ENCODE measurements at places on chromosomes 13 and 19.
A peak's percentile ranks its signal among the peaks of the same experiment; 100 is the strongest.

DNA sequence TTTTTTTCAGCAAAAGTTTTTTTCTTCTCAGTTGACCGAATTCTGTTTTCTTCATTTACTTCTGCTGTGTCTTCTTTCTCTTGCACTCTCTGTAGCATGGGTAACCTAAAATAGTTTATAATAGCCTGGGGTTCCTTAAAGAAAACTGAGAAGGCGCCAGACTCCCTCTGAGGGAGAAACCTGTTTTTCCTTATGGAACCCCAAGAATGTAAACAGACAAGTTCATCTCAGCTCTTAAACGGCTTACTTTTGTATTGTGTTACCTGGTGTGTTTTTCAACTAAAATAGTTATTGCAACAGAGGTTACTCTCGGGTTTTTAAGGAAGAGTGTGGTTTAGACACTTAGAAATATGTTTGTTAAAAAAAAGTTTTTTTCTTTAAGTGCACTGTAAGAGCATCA is 23.8 kb upstream of the TM9SF2 start:
- DNase-seq, result no peak

GRCh38 chr13:43760257-43760656 is 26.5 kb downstream of the ENOX1 start:
- no peak for DNase-seq

DNA sequence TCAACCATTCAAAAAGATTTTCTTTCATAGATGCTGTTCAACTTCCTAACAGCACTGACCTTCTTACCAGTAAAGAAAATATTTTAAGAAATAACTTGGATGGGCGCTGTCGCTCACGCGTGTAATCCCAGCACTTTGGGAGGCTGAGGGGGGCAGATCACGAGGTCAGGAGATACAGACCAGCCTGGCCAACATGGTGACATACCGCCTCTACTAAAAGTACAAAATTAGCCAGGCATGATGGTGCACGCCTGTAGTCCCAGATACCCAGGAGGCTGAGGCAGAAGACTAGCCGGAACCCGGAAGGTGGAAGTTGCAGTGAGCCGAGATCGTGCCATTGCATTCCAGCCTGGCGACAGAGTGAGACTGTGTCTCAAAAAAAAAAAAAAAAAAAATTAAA is 865.7 kb upstream of the SLC10A2 start:
- DNase-seq, result no peak

- no peak for DNase-seq
These were observed 3.0 kb upstream of the LGALS14 start for GRCh38 chr19:39701291-39701690.

DNA sequence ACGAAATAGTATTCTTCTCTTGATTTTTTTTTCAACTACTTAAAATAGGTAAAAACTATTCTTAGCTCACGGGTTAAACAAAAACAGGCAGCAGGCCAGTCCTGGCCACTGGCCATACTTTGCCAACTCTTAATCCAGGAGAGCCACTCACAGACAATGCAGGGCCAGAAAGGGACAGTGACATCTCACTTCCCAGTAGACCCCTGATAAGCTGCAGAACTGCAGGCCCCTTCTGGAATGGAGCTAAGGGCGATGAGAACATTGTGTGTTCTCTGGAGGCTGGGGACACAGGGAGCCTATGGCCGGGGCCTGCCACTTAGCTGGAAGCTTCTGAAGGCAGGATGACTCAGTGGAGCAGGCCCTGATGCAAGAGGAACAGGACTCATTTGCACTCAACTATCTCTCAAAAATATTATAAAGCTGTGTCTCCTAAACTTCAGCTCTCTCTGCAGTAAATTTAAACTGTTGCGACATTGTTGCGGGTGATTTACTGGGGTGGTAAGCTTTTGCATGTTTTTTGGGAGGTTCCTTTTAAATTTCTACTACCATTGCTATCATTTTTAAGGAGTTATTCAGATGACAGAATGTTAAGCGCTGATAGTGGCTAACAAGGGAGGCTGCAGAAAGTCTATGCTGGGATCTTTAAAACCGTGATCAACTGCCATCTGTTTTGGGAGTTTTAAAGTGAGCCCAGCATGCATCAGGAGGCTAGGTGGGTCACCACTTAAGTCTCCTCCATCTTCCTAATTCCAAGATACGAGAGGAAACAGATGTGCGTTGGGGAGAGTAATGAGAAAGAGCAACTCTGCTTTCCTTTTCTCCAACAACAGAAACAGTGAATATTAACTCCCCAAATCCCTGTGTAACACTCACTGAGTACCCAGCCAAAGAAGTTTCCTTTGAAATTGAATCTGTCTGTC is 33.2 kb upstream of the KATNAL1 start:
- DNase-seq, result peak; percentile 76

DNA sequence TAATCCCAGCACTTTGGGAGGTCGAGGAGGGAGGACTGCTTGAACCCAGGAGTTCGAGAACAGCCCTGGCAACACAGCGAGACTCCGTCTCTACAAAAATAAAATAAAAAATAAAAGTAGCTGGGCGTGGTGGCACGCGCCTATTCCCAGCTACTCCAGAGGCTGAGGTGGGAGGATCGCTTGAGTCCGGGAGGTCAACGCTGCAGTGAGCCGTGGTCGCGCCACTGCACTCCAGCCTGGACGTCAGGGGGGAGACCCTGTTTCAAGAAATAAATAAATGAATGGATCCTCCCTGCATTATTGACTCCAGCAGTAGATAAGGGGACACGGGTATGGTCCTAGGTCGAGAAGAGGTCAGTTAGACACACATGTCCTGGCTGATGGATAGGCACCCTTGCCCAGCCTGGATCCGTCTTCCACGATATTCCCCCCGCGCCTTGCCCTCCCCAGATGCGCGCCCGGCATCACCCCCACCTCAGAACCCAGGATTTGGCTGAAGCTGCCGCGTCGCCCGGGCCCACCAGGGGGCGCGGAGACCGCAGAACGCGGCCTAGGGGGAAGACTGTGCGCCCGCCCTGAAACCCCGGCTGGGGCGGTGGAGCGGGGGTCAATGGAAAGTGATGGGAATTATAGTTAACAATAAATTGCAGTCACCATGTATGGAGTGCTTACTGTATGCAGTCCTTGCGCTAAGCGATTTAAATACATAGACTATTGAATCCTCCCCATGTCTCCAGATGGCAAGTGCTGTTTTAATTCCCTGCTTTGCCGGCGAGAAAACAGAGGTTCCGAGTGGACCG is 2.1 kb upstream of the HOOK2 start:
- DNase-seq, result peak; percentile 86

- DNase-seq, result no peak
These were observed 28.4 kb downstream of the ZNF844 start for GRCh38 chr19:12092956-12093355.

GRCh38 chr19:35738021-35738886 is 4.0 kb downstream of the IGFLR1 start:
- DNase-seq, result no peak

DNA sequence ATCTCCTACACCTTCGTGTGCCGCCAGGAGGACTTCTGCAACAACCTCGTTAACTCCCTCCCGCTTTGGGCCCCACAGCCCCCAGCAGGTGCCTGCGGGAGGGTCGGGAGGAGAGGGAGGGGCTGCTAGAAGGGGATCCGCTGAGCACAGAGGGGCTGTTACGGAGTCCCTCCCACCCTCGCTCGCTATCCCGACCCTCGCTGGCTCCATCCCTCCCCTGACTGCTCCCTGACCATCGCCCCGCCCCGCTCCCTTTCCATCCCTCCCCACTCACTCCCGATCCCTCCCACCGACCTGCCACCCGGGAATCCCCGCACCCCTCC is 780 bp downstream of the CD177 start:
- no peak for DNase-seq

GRCh38 chr13:75544681-75545330 is 4.8 kb upstream of the UCHL3 start:
- DNase-seq, result no peak

DNA sequence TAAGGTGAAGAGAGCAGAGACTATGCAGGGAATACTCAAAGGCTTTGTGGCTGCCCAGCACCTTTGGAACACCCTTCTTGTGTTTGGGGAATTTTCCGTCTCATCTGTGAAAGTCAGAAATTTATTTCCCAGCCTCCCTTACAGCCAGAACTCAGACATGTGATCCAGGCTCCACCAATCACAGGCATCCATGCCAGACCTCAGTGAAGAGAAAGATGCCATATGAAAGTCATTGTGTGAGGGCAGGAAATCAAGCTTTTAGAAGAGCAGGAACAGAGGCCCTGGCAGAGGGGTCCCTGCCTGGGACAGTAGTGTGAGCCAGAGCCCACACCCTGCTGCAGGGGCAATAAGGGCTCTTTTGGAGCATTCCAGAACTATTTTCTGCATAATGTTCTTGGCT is 12.1 kb downstream of the CCDC70 start:
- DNase-seq, result no peak

DNA sequence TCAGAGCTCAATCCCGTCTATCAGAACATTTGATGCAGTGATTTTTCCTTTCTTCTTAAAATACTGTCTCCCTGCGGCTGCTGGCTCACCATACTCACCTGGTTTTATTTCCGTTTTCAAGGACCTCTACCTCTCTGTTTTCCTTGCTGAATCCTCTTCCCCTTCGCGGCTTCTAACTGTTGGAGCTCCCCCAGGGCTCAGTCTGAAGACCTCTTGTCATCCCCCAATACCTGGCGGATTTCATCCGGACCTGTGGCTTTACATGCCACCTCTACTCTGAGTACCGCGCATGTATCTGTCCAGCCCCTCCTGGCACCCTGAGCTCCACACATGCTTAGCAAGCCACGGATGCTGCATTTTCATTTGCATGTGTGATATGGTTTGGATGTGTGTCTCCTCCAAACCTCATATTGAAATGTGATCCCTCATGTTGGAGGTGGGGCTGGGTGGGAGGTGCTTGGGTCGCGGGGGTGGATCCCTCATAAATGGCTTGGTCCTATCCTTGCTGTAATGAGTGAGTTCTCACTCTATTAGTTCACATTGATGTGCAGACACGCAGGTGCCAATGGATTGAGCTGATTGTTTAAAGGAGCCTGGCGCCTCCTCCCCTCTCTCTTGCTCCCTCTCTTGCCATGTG is 106.2 kb upstream of the LSM14A start:
- no peak for DNase-seq

DNA sequence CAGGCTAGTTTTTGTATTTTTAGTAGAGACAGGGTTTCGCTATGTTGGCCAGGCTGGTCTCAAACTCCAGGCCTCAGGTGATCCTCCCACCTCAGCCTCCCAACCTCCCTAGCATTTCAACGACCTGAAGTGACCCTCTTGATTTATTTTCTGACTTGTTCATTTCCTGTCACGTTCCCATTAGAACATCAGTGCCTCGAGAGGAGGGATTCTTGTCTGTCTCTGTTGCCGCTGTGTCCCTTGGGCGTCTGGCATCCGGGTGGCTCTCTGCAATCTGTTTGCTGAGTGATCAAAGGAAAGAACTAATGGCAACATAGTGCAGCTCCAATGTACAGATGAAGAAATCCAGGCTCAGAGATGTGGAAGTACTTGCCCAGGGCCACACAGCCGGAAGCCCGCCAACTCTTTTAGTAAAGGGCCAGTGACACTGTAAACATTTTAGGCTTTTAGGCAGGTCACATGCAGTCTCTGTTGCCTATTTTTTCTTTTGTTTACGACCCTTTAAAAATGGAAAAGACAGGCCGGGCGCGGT is 47.5 kb downstream of the NFIC start:
- DNase-seq, result no peak

DNA sequence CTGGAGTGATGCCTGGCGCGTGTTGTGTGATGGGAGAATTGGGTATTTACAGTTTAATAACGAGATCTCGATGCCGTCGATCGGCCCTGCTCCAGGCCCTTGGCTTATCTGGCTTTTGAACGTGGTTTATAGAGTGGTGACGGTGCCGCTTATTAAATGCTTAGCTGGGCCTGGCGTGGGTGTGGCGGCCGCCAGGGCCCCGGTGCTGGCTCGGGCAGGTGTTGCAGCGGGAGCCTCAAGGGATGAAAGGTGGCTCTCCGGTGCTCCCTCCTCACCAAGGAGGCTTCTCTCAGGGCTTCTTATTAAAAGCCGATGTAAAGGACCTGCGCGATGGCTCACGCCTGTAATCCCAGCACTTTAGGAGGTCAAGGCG is 173.8 kb downstream of the KDM4B start:
- no peak for DNase-seq

DNA sequence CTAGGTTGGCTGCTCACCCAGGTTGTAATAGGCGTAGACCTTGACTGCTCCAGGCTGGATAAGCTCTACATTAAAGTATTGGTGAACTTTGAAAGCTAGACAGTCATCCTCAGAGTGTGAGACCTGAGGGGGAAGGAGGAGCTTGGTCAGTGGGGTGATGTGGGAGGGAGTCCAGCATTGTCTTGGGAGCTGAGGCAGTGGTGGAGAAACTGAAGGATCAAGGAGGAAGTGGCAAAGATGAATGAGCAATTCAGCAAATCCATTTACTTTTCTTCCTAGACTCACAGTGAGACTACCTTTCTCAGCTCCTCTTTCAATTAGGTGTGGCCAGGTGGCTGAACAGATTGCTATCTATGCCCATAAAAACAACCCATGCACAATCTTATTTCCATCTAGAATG is 10.2 kb upstream of the TNFSF14 start:
- DNase-seq, result no peak

DNA sequence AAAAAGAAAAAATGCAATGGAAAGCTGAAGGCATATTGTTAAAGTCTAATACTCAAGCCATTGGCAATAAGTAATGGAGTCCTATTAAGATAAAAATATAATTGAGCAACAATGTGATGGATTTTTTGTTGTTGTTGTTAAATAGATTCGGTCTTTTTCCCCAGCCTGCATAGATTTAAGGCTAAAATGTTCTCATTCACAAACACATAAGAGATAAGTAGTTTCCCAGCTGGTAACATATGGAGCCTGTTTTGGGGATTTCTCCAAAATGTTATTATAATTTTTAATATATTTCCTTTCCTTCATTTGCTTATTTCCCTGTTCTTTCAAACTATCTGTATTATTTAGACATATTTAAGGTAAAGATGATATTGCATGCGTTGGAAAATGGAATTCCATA is 1149.1 kb upstream of the PRR20A start:
- DNase-seq, result no peak

DNA sequence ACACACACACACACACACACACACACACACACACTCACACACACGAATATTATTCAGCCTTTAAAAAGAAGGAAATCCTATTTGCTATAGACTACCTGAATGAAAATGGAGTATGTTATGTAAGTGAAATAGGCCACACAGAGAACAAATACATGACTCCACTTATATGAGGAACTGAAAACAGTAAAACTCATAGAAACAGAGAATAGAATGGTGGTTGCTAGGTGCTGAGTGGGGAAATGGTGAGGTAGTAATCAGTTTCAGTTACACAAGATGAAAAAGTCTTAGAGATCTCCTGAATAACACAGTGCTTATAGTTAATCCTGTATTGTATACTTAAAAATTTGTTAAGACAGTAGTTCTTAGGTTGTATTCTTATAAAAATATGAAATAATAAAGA is 8.2 kb downstream of the ZNF677 start:
- DNase-seq, result no peak

DNA sequence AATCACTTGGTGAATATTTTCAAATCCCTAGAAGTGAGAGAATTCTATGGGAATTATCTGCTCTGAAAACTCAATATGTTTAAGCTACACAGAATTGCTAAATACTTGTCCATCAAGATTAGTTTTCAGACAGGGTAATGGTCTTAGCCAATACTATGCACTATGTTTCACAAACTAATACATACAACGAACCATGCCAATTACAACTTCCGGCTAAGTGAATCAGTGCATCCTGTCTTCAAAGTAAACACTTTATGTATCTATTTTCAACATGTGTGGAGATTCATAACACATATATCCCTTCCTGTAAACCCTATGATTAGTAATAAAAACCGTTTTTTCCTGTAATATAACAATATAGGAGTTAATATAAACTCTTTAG is 181.5 kb downstream of the POSTN start:
- DNase-seq, result no peak

GRCh38 chr13:43022934-43023288 is 475 bp upstream of the DNAJC15 start:
- DNase-seq, result no peak

- DNase-seq, result no peak
These were observed 6.5 kb upstream of the ZNF528 start for GRCh38 chr19:52391135-52391534.
